Stimulated activated CD4-positive, alpha-beta T cell treated with anti-CD3 and anti-CD28 coated beads, TNF-alpha, amount 100 ng/mL, for 4 hours (primary cell): ENCODE measurements at places on chromosomes 4 and X.

GRCh38 chrX:3326681-3327080, 19.8 kb downstream of the MXRA5 start:
- no peak for DNase-seq

DNA sequence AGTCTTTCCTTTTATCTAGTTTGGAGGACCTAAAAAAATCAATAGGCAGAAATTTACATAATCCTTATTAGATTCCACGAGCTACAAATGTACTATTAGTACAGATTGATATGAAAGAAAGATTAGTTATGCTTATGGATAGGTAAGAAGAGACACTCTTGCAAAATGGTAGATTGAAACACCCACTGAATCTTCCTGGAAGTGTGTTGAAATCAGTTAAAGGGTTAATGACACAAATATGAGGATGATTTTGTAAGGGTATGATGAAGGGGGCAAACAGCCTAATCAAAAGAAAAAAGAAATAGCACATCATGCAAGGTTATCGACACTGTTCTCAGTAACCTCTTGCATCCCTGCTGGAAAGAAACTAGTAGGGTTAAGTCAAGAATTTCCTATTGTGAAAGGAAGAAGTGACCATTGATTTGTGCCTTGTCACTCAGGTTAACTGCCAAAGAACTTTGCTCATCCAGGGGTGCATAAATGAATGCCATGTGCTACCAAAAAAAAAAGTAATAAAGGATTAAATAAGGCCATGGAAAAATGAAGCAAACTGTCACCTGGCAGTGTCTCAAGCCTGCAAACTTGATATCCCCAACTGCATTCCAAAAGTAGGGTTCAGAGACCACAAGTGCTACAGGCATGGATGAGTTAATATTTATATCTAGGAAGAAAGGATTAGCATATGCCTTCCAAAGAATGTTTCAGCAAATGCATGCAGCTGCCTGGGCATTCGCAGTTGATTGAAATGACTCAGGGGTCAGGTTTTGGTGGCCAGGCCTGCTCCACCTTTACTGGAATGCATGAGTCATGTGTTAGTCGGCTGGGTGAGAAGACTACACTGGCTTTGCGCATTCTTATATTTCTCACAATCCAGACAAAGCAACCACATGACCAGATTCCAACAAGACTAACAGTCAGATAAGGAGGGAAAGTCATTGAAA, 78.3 kb upstream of the ATXN3L start:
- no peak for DNase-seq

DNA sequence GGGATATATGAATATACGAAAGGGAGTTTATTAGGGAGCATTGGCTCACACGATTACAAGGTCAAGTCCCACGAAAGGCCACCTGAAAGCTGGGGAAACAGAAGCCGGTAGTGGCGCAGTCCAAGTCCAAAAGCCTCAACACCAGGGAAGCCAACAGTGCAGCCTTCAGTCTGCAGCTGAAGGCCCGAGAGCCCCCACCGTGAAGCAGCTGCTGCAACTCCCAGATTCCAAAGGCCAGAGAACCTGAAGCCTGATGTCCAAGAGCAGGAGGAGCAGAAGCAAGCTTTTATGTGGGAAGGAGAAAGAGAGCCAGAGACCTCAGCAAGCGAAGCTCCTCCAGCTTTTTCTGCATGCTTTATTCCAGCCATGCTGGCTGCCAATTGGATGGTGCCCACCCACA, 275.8 kb downstream of the PTTG2 start:
- DNase-seq = no peak

DNA sequence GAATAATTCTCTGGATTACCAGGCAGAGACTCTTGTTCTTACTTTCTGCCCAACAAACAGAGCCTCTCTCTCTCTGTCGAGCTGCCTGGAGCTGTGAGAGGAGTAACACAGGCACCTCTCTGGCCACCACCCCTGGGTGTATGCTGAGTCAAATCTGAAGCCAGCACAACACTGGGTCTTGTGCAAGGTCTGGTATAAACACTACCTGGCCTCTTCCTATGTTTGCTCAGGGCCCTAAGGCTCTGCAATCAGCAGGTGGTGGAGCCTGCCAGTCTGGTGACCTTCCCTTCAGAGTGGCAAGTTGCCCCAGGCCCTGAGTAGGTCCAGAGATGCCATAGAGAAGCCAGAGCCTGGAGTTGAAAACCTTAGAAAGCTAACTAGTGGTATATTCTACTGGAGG, 139.9 kb downstream of the CPXCR1 start:
- no peak for DNase-seq

- DNase-seq = no peak
Measured at GRCh38 chr4:93030670-93031069, 726.9 kb downstream of the GRID2 start.

DNA sequence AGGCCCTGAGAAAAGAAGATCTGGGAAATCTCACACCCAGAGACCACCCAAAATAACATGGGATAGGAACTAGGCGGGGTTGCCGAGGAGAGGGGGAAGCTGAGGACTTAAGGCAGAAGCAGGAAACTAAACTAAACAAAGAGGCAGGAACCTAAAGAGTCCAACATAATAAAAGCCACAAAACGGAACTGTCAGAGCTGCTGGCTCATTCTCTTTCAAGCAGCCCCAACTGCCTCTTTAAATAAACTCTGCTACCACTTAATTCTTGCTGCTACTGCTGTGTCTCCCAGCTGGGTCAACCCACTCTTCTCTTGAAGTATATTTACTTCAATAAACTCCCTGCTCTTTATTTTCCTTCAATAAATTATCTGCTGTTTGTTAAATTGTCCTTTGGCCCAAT, 44.5 kb downstream of the MAGEB16 start:
- DNase-seq = no peak

- DNase-seq = no peak
Measured at GRCh38 chr4:99847362-99847976, 30.8 kb downstream of the DAPP1 start.

- no peak for DNase-seq
Measured at GRCh38 chr4:144655491-144655890, 9.5 kb downstream of the HHIP start.

DNA sequence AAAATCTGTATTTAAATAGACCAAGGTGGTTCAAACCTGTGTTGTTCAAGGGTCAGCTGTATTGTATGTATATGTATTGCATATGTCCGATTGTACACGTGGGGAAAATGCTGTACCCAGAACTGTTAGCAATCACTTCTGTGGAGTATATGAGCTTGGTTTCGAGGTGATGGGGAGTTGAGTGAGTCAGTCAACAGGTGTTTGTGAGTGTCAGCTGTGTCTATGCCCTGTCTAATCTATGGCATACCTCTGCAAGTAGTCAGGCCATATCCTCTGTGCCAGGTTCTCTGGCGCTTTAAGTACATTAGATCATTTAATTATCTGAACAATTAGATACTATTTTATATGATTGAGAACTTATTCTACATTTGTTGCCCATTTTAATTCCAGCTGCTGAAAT, 7.4 kb downstream of the ZRSR2 start:
- no peak for DNase-seq

GRCh38 chr4:167114416-167114971, 119.8 kb downstream of the SPOCK3 start:
- no peak for DNase-seq

GRCh38 chr4:38601244-38601915, 62.6 kb upstream of the KLF3 start:
- DNase-seq = no peak

- DNase-seq = no peak
Measured at GRCh38 chr4:143358923-143359643, 22.4 kb downstream of the GAB1 start.

DNA sequence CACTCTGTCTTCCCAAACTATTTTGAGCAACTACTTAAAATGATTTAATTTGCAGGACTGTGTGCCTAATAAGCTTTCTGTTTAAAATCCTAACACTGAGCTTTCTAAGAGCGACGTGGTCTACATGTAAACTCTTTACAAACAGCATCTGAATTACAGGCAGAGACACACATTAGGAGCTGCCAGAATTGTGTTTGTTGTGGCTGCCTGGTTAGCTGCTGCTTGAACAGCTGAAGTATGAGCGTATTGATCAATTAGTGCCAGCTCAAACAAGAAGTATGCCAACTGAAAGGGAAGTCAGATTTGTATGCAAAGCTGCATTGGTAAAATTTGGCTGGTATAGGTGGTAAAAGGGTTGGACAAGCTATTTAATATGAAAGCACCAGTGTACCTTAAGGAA, 384.4 kb downstream of the PCDH7 start:
- no peak for DNase-seq

DNA sequence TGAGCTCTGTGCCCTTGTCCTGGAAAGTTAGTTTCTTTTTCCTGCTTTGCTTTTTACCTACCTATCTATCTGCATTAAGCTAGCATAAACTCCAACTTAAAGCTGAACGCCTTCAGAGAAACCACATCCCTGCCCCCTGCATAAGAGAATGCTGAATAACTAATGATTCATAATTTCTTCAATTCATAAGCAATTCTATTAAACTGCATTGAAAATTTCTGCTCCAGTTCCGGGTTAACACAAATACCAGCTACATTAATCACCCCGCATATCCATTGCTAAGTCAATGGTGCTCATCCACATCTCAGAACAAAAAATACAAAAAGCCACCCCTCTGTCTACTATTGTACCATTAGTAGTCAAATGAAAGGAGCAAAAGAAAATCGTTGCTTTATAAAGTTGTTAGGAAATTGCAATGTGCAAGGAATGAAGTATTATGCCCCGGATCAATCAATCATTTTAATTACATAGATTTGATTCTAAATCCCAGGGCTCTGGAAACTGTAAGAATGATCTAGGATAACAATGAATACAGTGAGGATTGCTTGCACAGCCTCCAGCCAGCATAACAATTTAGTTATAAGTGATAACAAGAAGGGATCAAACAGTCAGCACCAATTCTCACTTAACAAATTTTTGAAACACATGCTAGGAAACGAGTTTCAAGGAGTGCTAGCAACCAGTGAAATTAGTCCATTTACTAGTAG, 106.8 kb downstream of the ELOVL6 start:
- DNase-seq = no peak

GRCh38 chrX:85024562-85024961, 20.9 kb downstream of the APOOL start:
- DNase-seq = no peak

DNA sequence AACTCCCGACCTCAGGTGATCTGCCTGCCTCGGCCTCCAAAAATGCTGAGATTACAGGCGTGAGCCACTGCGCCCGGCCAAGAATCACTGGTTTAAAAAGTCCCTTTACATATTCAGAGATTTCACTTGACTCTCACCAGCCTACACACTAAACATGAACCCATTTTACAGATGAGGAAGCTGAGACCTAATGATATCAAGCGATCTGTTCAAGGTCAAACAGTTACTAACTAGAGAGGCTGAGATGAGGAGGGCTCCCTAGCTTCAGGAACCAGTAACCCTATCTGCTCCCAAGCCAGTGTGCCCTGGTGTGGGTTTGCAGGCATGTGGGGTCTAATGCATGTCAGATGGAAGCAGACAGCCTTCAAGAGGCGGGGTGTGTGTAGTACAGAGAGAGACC, 59.6 kb upstream of the AFAP1 start:
- DNase-seq = no peak

DNA sequence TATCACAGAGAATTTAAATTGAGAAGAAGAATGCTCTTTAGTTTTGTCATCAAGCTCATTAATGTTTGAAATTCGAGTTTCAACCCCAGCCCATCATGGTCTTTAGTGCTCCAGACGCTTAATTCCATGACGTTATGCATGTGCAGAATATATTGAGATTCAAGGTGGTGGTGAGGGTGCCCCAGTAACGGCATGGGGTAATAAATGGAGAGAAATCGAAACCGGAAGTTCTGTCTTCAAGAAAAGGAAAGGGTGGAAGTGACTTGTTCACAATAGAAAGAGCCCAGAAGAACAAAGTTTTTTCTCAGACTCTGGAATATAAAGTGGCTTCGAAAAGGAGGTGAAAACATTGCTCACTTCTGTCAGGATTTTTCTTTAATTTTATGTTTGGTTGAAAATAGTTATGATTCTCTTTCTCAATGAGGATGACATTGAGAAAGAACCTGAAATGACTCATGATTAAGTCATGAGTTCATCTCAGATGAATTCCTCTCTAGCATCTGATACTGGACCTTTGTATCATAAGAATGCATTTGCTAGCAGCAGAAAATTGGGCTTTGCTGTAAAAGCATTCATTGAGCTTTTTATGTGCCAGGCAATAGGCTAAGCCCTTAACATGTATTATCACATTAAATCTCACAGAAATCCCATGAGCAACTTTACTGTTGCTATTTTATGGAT, 779 bp upstream of the DDX60L start:
- DNase-seq = peak; percentile 22

GRCh38 chr4:25873632-25874129, 10.9 kb upstream of the SEL1L3 start:
- no peak for DNase-seq

- DNase-seq = no peak
Measured at GRCh38 chr4:82733636-82734035, 65.0 kb downstream of the SCD5 start.

DNA sequence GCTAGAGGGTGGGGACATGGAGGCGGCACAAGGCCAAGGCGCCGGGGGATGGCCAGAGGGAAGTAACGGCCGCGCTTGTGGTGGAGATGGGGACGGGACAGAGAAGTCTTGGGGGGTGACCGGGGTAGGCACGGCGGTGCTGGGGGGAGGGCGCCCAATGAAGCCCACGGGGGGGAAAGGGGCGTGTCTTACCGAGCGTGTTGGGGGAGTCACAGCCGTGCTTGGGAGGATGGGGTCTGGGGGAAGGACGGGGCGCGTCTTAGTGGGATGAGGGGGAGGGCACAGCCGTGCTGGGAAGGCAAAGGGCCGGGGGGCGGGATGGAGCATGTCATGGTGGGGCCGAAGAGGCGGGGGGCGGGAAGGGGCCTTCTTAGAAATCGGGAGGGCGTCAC, 952 bp downstream of the ARSD start:
- no peak for DNase-seq

DNA sequence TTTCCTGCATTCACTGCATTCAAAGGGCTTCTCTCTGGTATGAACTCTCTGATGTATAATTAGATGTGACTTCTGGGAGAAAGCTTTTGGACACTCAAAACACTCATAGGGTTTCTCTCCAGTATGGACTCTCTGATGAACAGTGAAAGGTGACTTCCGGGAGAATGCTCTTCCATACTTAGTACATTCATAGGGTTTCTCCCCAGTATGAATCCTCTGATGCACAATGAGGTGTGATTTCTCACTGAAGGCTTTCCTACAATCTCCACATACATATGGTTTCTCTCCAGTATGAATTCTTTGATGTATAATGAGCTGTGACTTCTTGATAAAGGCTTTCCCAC, 12.2 kb downstream of the ZNF630 start:
- DNase-seq = no peak

DNA sequence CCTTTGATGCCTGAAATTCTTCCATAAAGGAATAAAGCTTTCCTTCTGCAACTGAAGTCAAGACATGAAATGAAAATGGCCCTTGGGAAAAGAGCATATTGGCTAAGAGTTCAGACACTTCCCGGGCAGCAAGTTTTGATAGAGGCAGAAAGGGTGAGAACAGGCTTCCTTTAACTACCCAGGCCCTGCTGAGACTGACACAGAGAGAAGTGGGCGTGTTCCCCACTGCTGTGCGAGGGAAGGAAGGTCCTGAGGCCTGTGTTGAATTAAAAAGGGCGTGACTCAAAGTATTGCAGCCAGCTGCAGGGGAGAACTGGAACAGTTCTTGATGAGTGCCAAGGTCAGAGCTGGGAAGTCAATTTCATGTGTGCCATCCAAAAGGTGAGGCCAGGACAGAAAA, 33.9 kb upstream of the ADGRG2 start:
- DNase-seq = no peak

GRCh38 chrX:19746919-19747651, 140.3 kb downstream of the SH3KBP1 start:
- DNase-seq = no peak

- DNase-seq = no peak
Measured at GRCh38 chr4:16739997-16740624, 158.3 kb downstream of the LDB2 start.

GRCh38 chr4:100348473-100348872, 158.2 kb upstream of the DDIT4L start:
- no peak for DNase-seq
